ENCODE measurements at places on chromosomes 7 and 10. TPM values are rescaled to one million over a fixed set of nuclear protein-coding genes. Genes with fewer than 3 reads are reported as not detected.

DNA sequence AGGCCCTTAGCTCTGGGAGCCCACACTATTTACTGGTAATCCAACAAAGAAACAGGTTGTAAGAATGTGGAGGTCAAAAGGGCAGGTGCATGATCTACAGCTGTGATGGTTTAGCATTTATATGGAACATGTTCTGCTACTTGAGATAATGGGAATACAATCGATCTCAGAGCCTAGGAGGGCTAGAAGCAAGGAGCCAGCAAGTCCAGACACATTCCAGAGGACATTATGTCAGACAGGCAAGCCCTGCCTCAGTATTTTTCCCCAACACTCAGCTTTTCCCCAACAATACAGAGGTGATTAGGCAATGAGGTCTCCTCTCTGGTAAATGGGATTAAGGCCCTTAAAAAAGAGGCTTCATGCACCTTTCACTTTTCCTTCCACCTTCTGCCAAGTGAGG, 21.4 kb upstream of the GNAT3 start:
- H3K4me1 ChIP-seq: no peaks in the 10 kb centered on the region
- no peak overlapping the region for H3K27ac ChIP-seq
- H3K36me3 ChIP-seq: no peaks in the 10 kb centered on the region
- no peak overlapping the region for H3K4me3 ChIP-seq
- no peak for DNase-seq

GRCh38 chr7:103877565-103877964, 111.9 kb downstream of the RELN start:
- no peak for DNase-seq

- peaks cover 5% of the 10 kb centered on the region for H3K4me1 ChIP-seq
- H3K27ac ChIP-seq: no peak overlapping the region
- DNase-seq: no peak
- H3K36me3 ChIP-seq: no peaks in the 10 kb centered on the region
- no peaks in the 10 kb centered on the region for H3K27me3 ChIP-seq
Measured at GRCh38 chr7:43240565-43240964, 128.1 kb downstream of the HECW1 start.

DNA sequence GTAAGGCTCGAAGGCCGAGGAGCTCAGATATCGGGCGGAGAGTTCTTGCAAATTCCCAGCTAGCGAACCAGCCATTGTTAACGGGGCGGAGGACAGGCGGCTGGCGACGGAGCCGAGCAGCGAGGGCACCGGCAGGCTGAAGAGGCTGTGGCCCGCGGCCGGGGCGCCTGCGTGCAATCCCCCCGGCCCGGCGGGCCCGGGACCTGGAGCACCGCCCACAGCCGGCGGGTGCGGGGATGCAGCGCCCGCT, 4.1 kb downstream of the VAX1 start:
- peaks cover 100% of the 10 kb centered on the region for H3K27me3 ChIP-seq
- H3K4me1 ChIP-seq: peaks cover 30% of the 10 kb centered on the region
- no peak for DNase-seq
- no peaks in the 10 kb centered on the region for H3K36me3 ChIP-seq
- H3K4me3 ChIP-seq: no peak overlapping the region

DNA sequence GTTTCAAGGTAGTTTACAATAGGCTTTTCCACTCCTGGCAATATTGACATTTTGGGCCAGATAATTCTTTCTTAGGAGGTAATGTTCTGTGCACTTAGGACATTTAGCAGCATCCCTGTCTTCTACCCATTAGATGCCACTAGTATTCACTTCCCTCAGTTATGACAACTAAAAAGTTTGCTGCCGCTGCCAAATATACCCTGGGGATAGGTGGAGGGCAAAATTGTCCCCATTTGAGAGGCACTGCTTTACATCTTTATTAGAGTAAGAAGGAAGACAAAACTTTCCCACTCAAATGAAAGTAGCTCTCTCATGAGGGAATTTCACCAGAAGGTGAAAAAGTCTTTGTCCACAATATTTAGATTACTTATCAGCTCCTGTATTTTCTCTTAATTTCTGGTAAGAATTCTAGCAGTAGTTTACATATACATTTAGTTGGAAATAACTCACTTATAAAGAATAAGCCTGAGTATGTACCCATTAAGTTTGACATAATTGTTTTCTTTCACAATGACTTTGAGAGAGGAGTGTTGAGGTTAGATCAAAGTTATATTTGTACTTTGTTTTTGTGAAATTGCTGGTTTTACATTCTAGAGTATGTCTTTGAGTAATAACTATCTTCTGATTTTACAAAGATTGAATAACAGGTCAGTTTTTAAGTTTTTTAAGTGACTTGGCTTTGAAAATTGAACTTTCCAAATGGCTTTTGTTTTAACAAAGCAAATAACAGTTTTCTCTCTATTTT, 46.0 kb downstream of the HELLS start:
- no peaks in the 10 kb centered on the region for H3K4me1 ChIP-seq
- no peaks in the 10 kb centered on the region for H3K36me3 ChIP-seq
- no peak overlapping the region for H3K27ac ChIP-seq
- DNase-seq: no peak
- no peaks in the 10 kb centered on the region for H3K27me3 ChIP-seq
- H3K4me3 ChIP-seq: no peak overlapping the region

GRCh38 chr7:39645482-39646407, 22.4 kb downstream of the RALA start:
- DNase-seq: no peak
- peaks cover 6% of the 10 kb centered on the region for H3K4me1 ChIP-seq
- H3K4me3 ChIP-seq: no peak overlapping the region
- H3K36me3 ChIP-seq: no peaks in the 10 kb centered on the region

DNA sequence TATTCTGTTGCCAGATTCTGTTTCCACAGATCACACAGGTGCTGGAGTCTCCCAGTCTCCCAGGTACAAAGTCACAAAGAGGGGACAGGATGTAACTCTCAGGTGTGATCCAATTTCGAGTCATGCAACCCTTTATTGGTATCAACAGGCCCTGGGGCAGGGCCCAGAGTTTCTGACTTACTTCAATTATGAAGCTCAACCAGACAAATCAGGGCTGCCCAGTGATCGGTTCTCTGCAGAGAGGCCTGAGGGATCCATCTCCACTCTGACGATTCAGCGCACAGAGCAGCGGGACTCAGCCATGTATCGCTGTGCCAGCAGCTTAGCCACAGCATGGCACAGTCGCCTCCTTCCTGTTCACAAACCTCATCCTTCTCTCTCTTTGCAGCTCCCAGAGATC, 237.5 kb upstream of the PRSS1 start:
- H3K27ac ChIP-seq: no peak overlapping the region
- no peak for DNase-seq
- no peak overlapping the region for H3K4me3 ChIP-seq
- H3K36me3 ChIP-seq: no peaks in the 10 kb centered on the region
- H3K4me1 ChIP-seq: no peaks in the 10 kb centered on the region

GRCh38 chr10:117501460-117502035, 41.0 kb upstream of the EMX2 start:
- H3K27ac ChIP-seq: no peak overlapping the region
- no peak overlapping the region for H3K4me3 ChIP-seq
- H3K27me3 ChIP-seq: no peaks in the 10 kb centered on the region
- no peak for DNase-seq
- no peaks in the 10 kb centered on the region for H3K36me3 ChIP-seq
- no peaks in the 10 kb centered on the region for H3K4me1 ChIP-seq

DNA sequence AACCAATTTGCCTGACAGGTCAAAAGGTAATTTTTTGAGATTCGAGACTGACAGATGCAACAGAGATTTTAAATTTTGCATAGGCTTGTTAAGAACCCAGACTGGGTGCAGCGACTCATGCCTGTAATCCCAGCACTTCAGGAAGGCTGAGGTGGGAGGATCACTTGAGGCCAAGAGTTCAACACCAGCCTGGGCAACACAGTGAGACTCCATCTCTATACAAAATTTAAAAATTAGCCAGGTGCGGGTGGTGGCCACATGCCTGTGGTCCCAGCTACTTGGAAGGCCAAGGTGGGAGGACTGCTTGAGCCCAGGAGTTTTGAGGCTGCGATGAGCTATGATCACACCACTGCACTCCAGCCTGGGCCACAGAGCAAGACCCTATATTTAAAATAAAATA, 34.6 kb downstream of the AMZ1 start:
- H3K36me3 ChIP-seq: peaks cover 75% of the 10 kb centered on the region
- H3K27ac ChIP-seq: peak overlapping the region; percentile 44
- DNase-seq: peak; percentile 35
- H3K4me1 ChIP-seq: peaks cover 28% of the 10 kb centered on the region

DNA sequence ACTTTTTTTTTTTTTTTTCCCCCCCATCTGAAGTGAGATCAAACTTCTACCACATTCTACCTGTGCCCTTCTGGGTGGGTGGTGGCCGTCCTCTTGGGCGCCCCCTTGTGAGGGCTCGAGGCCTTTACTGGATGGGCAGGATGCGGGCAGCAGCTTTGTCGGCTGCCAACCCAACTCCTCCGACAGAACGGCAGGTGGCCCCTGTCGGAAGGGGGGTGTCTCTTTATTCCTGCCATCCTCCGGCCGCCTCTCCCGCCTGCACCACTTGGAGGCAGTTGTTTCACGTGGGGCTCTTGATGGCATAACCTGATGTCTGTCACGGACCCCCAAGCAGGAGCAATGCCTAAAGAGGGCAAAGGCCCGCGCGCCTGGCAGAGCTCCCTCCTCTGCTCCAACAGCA, 31.0 kb downstream of the AMZ1 start:
- no peak overlapping the region for H3K27ac ChIP-seq
- peak; percentile 88 for DNase-seq
- peaks cover 75% of the 10 kb centered on the region for H3K4me1 ChIP-seq
- H3K4me3 ChIP-seq: no peak overlapping the region

DNA sequence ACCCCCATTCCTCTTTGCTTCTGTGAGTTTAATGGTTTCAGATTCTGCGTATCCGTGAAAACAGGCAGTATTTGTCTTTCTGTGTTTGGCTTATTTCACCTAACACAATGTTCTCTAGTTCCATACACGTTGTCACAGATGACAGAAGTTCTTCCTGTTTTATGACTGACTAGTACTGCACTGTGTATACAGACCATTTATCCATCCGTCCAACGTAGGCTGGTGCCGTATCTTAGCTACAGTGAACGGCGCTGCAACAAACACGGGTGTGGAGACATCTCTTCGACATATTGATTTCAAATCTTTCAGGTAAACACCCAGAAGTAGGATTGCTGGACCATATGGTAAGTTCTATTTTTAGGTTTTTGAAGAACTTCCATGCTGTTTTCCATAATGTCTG, 181.7 kb downstream of the PARD3 start:
- H3K36me3 ChIP-seq: no peaks in the 10 kb centered on the region
- H3K27me3 ChIP-seq: no peaks in the 10 kb centered on the region
- DNase-seq: no peak
- no peak overlapping the region for H3K27ac ChIP-seq
- peaks cover 2% of the 10 kb centered on the region for H3K4me1 ChIP-seq
- no peak overlapping the region for H3K4me3 ChIP-seq

- H3K27me3 ChIP-seq: no peaks in the 10 kb centered on the region
- no peaks in the 10 kb centered on the region for H3K4me1 ChIP-seq
- H3K4me3 ChIP-seq: no peak overlapping the region
- no peak overlapping the region for H3K27ac ChIP-seq
- H3K36me3 ChIP-seq: no peaks in the 10 kb centered on the region
- DNase-seq: no peak
Measured at GRCh38 chr10:130025326-130025725, 61.3 kb upstream of the EBF3 start.

DNA sequence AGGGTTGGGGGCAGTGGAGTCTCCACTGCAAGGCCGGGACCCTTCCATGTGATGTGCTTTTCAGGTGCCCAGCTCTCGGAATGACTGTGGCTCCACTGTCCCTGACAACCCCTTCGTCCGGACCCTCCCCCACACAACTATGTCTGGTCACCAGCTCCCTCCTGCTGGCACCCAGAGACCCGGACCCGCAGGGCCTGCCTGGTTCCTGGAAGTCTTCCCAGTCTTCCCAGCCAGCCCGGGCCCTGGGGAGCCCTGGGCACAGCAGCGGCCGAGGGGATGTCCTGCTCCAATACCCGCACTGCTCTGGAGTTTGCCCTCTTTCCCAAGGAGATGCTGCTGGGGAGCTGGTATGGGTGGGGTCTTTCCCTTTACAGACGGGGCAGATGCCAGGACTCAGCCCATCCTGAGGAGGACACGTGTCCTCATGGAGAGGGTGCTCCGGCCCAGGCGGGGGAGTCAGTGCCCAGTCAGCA, 5.5 kb downstream of the ATP6V0E2 start:
- no peak overlapping the region for H3K4me3 ChIP-seq
- peaks cover 9% of the 10 kb centered on the region for H3K4me1 ChIP-seq
- no peaks in the 10 kb centered on the region for H3K27me3 ChIP-seq
- H3K36me3 ChIP-seq: no peaks in the 10 kb centered on the region
- no peak for DNase-seq

The C7orf57 gene
- total RNA-seq: not detected

The HTR5A gene
- total RNA-seq: not detected

The IQUB gene
- total RNA-seq: 0.30 TPM

The MSMB gene
- total RNA-seq: not detected

The ITGA8 gene
- total RNA-seq: 30.7 TPM

The TRPV6 gene
- not detected for total RNA-seq

The ZNF438 gene
- total RNA-seq: 14.9 TPM

All from spleen (tissue), 13 donors.